ENCODE measurements at places on chromosomes 2 and 18.

DNA sequence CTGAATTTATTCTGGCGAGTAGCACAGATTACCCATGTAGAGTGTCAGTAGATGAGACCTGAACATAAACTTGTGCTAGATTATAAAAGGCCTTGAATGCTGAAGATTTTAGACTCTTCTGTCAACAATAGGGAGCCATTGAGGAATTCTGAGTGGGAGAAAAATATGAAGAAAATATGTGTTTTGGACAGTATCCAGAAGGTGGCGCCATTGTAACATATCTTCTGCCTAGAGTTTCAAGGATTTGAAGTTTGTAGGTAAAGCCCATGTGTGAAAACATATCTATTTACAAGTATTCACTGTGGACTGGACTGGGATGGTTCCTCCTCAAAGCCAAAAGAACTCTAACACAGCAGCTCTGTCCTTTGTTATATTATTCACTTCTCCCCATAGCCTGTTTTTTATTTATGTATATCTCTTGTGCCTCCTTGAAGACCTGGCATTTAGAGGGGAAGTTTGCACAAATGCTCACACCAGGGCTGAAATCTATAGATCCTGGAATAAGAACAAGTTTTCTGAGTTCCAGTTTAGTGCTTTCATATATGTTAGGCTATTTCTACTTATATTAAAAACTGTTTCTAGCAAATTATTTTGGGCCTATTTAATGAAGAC, 124.9 kb downstream of the RDH14 start:
- no peak for DNase-seq

- DNase-seq: no peak
Observed at GRCh38 chr2:181754105-181754504, 73.8 kb upstream of the NEUROD1 start.

- no peak for DNase-seq
Observed at GRCh38 chr2:129936334-129936934, 43.0 kb upstream of the RAB6C start.

GRCh38 chr2:20430461-20431300, 16.2 kb upstream of the RHOB start:
- no peak for DNase-seq

GRCh38 chr2:213084261-213084660, 67.2 kb downstream of the IKZF2 start:
- DNase-seq: no peak

GRCh38 chr2:155368934-155369333, 670.4 kb downstream of the KCNJ3 start:
- DNase-seq: peak; percentile 52

- no peak for DNase-seq
Observed at GRCh38 chr18:76054156-76054555, 440.9 kb downstream of the ZNF516 start.

Data from NCI-H2227 treated with DMSO at 0.1 percent for 48 hours (cell line).